ENCODE measurements at places on chromosomes 11 and 22. TPM values are rescaled to one million over a fixed set of nuclear protein-coding genes. Genes with fewer than 3 reads are reported as not detected.

DNA sequence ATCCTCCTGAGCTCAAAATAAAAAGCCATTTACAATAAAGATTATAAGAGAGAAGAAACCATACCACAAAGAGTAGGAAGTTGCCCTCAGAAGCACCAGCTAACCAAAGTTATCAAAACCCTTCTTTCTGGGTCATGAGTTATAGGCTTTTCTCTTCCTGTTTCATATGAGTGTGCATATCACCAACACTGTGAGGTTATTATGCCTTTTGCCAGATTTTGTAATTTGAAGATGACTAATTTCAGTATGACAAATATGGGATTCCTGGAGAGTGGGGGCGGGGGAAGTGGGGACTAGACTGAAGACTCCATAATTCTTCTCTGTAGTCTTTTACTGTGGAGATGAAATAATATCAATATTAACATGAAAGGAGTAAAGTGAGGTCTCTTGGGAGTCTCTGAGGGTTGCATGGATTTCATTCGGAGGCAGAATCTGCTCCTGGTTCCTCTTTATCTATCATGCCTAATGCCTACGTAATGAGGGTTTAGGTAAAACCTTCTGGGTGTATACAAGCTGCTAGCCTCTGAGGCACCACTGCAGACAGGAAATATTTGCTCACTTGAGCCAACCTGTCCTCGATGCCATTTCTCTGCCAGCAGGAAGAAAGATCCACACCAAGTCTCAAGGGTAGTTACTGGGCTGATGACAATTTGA is 2.1 kb downstream of the LPXN start:
- no peak for DNase-seq

GRCh38 chr11:15586741-15587473 is 472.2 kb downstream of the INSC start:
- peak; percentile 37 for DNase-seq

Gene XKR3
- not detected for total RNA-seq

DNA sequence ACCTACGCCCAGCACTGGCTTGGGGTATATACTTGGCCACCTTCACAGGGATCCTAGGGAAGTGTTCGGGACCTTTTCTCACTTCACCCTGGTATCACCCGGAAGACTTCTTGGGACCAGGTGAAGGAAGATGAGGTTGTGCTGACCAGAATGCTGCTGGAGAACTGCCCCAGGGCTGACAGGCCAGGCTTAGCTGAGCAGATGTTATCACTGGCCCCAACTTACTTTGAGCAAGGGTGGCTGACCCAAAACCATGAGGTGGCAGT is 4.5 kb downstream of the FTH1 start:
- DNase-seq = peak; percentile 12

- DNase-seq = no peak
Measured at GRCh38 chr11:1337647-1338007, 28.2 kb upstream of the TOLLIP start.
